ENCODE measurements at places on chromosomes 4 and X.
A peak's percentile ranks its signal among the peaks of the same experiment; 100 is the strongest.

- DNase-seq = no peak
These were observed 78.6 kb upstream of the FAM9A start for GRCh38 chrX:8879750-8880149.

- no peak for DNase-seq
These were observed 920.1 kb upstream of the TENM3 start for GRCh38 chr4:181323061-181323460.

- DNase-seq = peak; percentile 60
These were observed 18.9 kb downstream of the CNGA2 start for GRCh38 chrX:151753313-151754046.

DNA sequence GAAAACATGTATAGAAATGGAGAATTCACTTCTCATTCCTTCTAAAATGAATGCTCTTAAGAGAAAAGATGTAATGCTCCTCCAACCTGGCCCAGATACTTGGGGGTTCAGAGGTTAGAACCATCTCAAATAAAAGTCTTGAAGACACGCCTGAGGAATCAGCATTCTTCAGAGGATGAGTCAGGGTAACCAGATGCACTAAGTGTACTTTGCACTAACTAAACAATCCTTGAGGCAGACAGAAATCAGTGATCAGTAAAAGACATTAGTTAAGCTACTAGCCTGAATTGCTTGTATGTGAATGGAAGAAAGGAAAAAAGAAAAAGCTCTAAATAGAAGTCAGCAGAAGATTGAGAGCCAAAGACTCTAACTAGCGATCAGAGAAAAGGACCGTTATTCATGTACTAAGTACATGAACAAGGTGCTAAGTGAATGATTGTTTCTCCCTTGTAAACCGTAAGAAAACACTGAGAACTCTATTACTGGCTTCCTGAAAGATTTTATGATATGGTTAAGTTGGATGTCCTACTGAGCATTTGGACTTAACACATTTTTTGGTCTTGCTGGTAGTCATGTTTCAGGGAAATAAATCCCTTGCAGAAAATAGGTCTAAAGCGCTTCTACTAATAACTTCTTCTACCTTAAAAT lies 738.3 kb downstream of the STPG2 start:
- no peak for DNase-seq

- peak; percentile 43 for DNase-seq
These were observed 6.3 kb downstream of the MEPE start for GRCh38 chr4:87838890-87839591.

DNA sequence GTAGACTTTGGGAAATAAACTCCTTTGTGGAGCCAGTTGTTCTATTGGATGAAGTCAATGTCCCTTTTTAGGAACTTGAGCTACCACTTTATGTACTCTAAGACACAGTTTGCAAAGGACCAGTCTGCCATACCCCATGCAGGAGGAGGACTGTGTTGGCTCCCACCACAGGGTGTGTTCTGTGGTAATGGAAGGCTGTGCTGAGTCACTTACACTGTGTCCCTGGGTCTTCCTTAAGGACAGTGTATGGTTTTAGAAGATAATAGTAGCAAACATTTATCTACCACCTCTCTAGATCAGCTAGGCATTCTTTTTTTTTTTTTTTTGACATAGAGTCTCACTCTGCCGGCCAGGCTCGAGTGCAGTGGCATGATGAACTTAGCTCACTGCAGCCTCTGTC lies 184.0 kb upstream of the PGRMC2 start:
- no peak for DNase-seq

DNA sequence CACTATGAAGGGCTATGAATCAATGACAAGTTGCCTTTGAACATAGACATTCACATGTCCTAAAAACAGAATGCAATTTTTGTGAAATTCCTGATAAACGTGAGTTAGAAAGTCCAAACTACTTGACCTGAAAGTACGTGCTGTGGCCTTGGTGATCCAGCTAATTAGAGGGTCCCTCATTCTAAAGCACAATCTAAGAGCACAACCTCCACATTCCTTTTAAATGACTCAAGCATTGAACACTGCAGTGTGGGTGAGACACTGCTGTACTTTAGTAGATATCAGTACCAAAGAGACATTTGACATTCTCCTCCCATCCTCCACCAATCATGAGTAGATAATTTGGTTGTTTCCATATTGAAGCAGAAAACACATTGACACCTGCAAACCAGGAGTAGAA lies 73.5 kb downstream of the FAM47B start:
- no peak for DNase-seq

DNA sequence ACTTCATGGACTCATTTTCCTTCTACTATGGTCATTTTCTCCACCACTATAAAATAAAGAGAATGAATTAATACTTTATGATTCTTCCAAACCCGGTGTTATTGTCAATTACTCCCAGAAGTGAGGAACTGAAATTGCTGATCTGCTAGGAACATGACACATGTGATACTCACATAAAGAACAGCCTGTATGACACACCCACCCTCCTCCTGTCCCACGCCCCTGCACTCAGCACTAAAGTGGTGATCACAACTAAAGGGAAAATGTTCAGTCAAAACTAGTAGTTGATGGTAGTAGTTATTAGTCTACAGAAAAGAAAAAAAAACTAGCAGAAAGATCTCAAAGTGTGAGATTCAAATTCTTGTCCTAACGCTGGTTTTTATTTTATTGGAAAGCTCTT lies 1508.3 kb downstream of the RAPGEF2 start:
- DNase-seq = no peak

DNA sequence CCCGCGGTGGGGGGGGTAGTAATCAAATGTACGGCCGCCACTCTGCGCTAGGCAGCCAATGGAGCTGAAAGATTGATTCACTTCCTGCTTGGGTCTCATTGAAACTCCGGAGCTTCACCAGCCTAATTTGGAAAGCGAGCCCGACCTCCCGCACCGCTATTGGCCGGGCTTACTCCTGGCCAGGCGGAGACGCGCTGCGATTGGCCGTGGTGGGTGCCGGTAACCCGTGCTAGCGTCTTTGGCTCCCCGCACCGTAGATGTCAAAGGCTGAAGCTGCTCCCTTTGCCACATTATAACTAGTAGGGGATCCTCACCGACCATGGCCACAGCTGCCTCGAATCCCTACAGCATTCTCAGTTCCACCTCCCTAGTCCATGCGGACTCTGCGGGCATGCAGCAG lies at the start of gene POU3F4:
Gene POU3F4, plus strand, starts transcription at position 285 of the 400 bp plus-strand sequence. Its CDS starts 35 bp downstream, at position 320.
- DNase-seq = no peak

DNA sequence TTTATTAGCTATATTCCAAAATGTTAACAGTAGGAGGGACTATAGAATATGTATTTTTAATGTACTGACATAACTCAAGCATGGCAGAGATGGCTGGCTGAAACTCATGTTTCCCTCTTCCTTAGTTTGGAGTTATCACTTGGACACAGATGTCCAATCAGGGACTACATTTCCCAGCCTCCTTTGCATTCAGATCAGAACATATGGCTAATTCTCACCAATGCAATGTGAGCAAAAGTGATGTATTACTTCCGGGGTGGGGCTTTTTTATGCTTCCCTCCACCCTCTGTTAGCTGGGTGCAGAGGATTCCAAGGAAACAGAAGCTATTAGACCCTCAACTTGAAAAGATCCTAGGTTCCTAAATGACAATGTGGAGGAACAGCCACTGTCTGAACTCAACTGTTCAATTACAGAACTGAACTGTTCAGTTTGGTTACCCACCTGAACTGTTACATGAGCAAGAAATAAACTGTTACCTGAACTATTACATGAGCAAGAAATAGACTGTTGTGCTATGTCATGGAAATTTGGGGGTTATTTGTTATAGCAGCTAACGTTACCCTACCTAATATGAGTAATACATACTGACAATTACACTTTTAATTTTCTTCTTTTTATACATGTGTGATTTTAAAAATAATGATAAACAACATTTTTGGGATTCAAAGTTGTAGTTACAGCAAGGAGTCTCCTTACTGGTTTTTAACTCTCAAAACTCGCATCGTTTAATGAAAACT lies 29.6 kb upstream of the ERVMER34-1 start:
- DNase-seq = no peak

- no peak for DNase-seq
These were observed 106.4 kb downstream of the TRIML1 start for GRCh38 chr4:188245651-188246050.

GRCh38 chrX:103442536-103442901 lies 66.2 kb downstream of the BEX3 start:
- DNase-seq = no peak

- DNase-seq = no peak
These were observed 185.4 kb downstream of the OR13H1 start for GRCh38 chrX:131729295-131729694.

DNA sequence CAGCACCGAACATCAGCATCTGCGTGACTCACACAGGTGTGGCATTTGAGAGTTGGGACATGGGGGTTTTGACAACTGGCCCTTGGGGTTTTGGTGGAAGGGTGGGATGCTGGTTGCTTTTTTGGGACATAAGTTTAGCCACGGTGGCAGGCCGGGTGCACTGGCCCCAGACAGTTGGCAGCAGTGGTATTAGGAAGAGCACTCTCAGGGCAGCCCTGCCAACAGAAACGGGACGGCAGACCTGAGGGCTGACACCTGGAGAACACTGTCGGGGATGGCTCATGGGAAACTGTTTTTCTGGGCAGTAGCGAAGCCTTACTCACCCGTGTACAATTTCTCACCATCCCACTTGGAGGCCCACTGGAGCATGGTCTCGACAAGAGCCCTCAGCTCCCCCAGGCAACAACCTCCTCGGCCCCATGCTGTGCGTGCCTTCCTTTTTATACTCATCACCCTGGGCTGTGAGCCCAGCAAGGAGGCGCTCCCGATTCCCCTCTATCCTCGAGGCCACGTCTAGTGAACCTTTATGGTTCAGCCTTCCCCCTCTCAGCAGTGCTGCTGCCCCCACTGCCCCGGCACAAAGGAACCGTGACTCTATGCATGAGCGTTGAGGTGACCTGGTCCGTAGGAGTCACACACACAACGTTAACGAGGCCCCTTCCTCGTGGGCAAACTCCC lies 30.6 kb downstream of the WDR1 start:
- DNase-seq = peak; percentile 24

GRCh38 chr4:17869327-17869726 lies 58.5 kb downstream of the NCAPG start:
- DNase-seq = no peak

DNA sequence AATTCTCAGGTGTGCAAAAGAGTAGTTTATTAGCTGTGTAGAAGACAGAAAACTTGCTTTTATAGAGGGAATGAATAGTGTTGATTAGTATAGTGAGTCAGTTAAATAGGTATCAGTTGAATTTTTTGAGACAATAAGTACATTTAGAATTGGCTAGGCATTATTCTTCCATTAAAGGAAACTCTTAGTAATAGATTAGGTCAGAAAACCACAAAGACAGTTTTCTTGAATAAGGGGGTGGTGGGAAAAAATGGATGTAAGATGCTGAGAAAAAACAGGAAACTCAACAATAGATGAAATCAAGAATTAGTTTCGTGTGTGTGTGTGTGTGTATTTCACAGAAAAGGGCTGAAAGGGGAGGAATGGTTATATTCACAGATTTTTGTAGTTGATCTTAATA lies 16.8 kb downstream of the CD38 start:
- DNase-seq = no peak

DNA sequence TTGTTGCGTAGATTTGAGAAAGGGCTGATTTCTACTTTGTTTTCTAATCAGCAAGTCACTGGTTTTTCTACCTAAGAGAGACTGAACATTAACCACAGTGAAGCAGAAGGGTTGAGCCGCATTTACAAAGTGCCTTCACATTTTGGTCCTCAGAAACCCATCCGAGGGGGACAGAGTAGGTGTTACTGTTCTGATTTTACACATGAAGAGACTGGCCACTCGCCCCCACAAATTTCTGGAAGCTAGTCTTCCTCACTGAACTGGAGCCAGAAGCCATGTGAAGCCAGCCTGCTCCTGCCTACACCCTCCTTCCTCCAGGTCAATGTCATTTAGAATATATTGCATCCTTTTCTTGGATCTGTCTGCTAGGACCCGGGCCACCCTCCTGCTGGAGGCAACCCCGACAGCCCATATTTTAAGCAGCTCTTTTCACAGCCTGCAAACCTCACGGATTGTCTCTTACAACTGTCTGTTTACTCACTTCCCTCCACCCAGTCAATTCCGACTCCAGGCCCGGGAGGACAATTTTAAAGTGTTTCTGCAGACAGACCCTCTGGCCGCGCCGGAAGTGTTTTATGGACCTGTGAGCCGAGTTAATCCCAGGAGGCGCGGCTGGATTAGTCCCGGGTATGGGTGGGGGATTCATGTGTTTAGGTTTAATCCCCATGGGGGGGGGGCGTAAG lies 73.2 kb upstream of the BCOR start:
- no peak for DNase-seq

GRCh38 chrX:49877397-49878101 lies 1.7 kb upstream of the USP27X start:
- DNase-seq = no peak

DNA sequence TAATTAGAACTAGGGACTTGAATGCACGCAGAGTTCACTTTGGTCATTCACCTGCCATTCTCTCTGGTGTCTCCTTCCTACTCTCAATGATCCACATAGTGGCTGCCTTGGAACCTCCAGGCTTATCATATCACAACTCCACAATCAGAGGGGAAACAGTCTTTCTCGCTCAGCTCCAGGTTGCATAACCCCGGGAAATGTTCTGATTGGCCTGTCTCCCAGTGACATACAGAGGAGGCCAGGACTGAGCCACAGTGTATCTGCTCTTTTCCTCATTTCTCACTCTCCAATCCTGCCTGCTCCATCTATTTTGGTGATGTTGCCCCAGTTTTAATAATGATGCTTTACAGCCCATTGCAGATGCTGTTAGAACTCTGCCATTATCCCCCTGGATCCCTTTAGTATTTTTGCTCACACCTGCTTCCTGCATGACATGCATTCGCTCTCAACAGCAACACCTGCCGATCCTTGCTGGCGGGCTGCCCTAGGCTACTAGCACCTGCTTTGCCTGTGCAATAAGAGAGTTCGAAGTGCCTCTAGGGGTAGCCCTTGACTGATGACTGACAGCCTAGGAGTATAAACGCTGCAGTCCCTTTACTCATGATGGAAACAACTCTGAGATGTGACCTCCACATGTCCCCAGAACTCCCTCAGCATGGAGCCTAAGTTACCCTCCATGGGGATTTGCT lies 211.3 kb upstream of the RPS6KA3 start:
- no peak for DNase-seq

- no peak for DNase-seq
These were observed 294.8 kb downstream of the ASMT start for GRCh38 chrX:1909419-1910206.

- DNase-seq = no peak
These were observed 28.4 kb downstream of the DDX60L start for GRCh38 chr4:168451744-168452390.

- no peak for DNase-seq
These were observed 359.2 kb downstream of the FBXW7 start for GRCh38 chr4:152176627-152177214.

- DNase-seq = no peak
These were observed 24.3 kb downstream of the HSD17B11 start for GRCh38 chr4:87366521-87367162.

DNA sequence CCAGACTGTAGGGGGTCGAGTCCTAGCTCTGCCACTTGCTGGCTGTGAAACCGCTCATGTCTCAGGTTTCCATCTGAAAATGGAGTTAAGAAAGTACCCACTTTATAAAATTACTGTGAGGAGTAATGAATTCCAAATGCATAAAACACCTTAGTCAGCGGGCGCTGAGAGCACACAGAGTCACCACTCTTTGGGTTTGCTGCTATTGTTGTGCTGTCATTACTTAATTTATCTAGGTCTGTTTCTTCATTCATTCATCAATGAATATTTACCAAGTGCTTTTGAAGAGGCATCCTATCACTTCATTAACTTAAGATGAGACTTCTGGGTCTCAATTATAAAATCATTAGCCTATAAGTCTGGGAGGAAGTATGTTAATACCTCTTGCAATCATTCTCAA lies 317.3 kb downstream of the FBXW7 start:
- no peak for DNase-seq

All from Right ventricle myocardium superior (tissue), 1 donor.